H9 (cell line): ENCODE measurements at places on chromosomes 6 and 20.

DNA sequence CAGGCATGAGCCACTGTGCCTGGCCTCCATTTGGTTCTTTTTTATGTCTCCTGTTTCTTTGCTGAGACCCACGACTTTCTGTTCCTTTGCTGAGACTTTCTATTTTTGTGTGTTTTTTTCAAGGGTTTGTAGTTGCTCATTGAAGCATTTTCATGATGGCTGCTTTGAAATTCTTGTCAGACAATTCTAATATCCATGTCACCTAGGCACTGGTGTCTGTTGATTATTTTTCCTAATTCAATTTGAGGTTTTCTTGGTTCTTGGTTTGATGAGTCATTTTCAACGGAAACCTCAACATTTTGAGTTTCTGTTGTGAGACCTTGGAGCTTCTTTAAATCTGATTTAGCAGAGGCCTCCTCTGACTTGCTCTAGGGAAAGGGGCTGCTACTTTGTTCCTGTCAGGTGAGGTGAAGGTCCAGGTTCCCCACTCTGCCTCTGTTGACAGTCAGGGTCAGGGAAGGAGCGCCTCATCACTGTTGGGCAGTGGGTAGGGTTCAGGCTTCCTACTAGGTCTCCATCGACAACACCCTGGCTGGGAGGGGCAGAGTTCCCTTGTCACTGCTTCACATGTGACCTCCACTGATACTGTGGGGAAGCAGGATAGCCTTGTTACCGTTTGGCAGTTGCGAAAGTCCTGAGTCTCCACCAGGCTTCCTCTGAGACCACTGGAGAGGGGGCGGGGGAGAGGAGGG is 67.2 kb upstream of the RNF24 start:
- DNase-seq = peak; percentile 79

- no peak for DNase-seq
These were observed 165.6 kb upstream of the LAMP5 start for GRCh38 chr20:9348747-9349146.

DNA sequence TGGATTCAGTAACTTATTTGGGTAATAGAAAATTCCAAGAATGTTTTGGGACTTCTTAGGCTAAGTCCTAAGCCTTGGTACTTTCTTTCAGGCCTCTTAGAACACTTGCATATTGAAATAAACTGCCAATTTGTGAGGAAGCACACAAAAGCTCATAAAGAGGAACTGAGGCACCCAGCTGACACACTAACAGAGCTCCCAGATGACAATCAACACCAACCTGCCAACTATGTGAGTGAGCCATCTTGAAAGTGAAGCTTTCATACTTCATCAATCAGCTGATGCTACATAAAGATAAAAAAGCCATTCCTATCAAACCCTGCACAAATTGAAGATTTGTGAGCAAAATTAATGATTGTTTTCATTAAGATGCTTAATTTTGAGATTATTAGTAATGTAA is 832.5 kb upstream of the EPHA7 start:
- no peak for DNase-seq

DNA sequence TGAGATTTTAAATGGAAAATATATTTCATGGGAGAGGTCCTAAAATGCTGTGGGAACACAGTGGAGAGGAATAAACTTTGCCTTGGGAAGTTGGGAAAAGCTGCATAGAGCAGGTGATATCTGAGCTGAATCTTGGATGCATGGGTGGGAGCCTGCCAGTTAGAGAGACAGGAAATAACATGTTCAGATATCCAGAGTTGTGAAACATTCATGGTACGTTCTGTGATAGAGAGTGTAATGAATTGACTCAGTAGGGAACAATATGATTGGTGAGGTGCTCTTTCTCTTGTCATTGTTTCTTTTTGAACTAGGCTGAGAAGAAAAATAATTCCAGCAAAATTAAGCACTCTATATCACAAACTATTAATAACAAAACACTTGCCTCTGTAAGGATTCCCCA is 72.8 kb downstream of the RPS12 start:
- DNase-seq = no peak

DNA sequence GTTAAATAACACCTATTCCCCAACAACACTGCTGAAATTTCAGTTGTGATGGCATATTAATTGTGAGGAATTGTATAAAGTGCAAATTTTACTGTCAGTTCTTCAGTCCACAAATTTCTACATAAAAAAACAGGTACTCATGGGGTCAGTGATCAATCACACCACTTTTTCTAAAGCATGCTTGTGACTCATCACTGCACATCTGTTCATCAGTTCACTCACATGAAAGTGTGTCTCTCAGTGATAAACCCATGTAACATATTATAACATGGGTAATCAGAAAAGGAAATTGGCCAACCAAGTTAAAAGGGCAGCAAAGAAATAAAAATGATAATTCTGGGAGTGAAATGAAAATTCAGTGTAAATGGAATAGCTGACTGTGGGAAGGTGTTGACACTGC is 234.7 kb upstream of the FKBP1C start:
- DNase-seq = no peak

GRCh38 chr6:136307351-136307750 is 17.7 kb upstream of the BCLAF1 start:
- DNase-seq = no peak

DNA sequence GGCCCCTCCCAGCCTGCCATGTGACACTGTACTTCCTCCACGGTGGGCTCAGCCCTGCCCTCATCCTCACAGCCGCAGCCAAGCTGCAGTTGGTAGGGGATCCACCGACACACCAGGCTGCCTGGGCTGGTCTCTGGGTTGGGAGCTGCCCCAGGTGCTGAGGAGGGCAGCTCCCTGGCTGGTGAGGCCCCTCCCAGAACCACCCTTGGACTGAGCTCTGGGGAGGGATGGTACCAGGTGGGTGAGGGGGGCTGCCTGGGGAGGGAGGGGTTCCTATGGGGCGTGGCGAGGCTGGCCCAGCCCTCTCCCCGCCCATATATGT is 185 bp upstream of the TNFRSF6B start:
- DNase-seq = peak; percentile 90

DNA sequence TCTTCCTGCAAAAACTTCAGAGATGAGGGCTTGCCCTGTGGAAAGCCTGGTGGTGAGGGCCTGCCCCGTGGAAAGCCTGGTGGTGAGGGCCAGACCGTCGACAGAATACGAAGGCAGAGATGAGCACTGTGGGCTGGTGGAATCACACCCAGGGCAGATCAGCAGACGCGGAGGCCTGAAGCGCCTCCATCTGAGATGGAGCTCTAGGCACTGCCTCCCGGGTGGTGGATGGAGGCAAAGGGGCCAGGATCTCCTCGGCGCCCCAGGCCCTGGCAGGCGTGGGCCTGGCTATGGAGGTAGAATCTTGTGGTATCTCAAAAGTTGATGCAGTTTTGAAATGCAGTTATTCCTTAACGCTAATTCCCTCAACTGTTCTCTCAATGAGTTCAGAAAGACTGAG is 104.8 kb downstream of the PSMB1 start:
- DNase-seq = no peak

DNA sequence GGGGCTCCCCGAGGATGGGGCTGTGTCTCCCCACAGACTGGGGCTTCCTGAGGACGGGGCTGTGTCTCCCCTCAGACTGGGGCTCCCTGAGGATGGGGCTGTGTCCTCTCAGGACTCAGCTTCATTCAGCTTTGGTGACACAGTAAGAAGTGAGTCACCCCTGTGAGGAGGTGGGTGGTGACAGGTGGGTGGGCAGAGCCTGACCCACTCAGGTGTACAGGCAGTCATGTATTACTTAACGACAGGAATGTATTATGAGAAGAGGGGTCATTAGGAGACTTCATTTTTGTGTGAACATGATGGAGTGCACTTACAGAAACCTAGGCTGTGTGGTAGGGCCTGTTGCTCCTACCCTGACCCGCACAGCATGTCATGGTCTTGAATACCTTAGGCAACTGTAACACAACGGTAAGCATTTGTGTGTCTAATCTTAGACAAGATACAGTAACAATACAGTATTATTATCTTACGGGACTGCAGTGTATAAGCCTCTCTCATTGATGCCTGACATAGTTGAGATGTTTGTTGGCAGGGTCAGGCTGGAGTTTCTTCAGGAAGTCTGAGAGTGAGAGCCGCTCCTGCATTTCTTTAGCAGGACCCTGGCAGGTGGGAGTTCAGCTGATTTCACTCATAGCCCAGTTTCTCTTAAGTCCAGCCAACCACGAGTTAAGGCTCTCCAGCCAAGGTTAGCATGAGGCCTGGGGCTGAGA is 10.9 kb upstream of the PGC start:
- no peak for DNase-seq

DNA sequence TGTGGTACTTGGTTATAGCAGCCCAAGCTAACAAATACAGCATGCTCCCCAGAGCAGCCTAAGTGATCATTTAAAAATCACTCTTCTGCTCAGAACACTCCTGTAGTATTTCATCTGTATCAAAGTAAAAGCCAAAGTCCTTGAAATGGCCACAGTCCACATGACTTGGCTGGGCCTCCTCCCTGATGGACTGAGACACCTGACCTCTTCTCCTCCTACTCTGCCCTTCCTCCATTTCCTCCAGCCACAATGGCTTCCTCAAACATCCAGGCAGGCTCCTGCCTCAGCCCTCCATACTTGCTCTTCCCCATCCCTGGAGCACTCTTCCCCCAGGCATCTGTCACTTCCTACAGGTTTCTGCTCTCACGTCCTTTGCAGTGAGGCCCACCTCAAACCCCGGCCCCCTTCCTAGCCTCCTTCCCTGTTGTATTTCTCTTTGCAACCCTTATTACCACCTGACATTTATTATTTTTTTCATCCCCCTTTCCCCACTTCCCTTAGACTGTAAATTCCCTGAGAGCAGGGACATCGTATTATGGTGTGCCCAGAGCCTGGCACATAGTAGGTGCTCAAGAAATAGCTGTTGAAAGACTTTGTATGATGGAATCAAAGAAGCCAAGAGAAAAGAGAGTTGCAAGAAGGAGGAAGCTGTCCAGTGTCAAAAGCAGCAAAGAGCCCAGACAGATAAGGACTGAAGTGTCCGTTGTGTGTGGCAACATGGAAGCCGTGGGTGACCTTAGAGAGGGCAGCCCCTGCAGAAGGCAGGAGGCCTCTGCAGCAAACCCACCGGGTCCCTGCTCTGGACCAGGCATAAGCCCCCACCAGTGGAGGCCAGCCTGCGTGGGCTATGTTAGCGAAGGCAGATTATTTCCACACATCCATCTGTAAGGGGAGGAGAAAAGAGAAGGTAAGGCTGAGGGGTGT is 87.5 kb downstream of the TRERF1 start:
- no peak for DNase-seq

- no peak for DNase-seq
These were observed 1.4 kb upstream of the RRBP1 start for GRCh38 chr20:17683218-17684076.

GRCh38 chr20:6632187-6632586 is 135.3 kb upstream of the BMP2 start:
- DNase-seq = no peak

- no peak for DNase-seq
These were observed 733.7 kb downstream of the GRIK2 start for GRCh38 chr6:102127253-102127652.

DNA sequence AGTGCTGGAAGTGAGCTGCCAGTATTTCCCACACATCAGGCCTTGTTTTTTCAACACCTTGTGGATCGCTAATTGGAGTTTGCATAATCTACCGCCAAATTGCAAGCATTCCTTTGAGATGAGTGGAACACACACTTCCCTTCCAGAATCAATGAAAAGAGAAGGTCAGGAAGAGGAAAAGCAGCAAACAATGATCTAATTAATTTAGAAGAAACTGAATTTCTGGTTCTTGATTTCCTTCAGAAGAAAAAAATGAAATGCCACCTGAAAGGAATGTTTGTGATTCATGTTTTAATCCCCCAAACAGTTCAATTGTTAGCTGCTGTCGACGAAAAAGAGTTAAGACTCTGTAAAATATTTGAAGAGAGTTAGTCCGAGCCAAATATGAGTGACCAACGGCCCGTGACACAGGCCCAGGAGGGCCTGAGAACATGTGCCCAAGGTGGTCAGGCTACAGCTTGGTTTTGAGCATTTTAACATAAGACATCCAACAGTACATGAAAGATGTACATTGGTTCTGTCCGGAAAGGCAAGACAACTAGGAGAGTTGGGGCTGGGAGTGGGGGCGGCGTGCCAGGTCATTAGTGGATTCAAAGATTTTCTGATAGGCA is 182.3 kb downstream of the MTFR2 start:
- DNase-seq = peak; percentile 63

DNA sequence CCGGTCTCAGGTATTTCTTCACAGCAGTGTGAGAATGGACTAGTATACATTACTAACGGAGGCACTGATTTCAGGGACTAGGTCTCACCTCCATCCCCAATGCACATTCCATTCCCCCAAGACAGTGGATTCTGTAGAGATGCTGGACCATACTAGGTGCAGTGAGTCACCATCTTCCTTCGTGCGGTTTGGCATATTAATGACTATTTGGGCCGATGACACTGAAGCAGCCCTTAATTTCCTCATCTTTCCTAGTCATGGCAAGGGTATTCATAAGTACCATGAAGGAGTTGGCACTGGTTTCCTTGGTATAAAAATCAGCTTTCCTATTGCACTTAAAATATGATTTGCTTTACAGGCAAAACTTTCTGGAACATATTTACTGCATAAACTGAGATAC is 121.4 kb upstream of the TRAF3IP2 start:
- no peak for DNase-seq

DNA sequence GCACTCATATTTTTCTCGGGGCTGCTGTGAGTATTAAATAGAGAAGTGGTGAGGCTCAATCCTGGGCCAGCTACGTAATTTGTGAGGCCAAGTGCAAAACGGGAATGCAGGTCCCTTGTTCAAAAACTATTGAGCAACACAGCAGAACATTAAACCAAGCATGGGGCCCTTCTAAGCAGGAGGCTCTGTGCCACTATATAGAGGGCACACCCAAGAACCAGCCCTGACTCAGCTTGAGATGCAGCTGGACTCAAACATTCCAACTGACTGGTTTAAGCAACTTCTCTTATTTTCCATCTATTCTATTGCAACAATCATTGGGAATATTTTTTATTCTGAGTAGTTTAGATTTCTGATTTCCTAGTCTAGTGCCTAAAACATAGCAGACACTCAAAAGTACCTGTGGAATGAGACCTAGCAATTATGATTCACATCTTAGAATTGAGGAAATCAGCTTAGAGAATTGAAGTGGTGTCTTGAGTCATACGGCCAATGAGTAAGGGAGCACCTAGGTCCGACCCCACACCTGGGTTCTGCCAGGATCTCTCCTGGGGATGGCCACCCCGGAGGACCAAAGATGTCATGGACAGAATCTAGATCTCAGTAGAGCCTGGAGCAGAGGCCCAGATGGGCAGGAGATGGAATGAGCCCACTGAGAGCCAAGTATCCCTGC is 1.3 kb downstream of the SIRPB2 start:
- no peak for DNase-seq

GRCh38 chr20:5886788-5887187 is 63.5 kb downstream of the TRMT6 start:
- no peak for DNase-seq

GRCh38 chr6:119340796-119341487 is 8.6 kb downstream of the MAN1A1 start:
- DNase-seq = peak; percentile 53

- DNase-seq = peak; percentile 23
These were observed 19.7 kb downstream of the NPEPL1 start for GRCh38 chr20:58712151-58712791.

DNA sequence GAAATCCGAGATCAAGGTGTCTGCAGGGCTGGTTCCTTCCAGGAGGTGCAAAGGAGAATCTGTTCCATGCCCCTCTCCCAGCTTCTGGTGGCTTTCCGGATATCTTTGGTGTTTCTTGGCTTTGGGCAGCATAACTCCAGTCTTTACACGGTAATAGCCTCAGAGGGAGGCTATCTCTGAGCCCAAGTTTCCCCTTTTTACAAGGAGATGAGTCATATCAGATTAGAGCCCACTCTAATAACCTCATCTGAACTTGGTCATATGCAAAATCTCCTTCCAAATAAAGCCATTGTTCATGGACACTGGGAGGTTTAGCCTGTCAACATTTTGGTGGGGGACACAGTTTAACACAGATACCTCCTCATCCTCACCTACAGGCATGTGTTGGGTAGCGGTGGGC is 213.7 kb downstream of the ATXN1 start:
- DNase-seq = no peak
